ENCODE measurements at places on chromosomes 6 and 20.

DNA sequence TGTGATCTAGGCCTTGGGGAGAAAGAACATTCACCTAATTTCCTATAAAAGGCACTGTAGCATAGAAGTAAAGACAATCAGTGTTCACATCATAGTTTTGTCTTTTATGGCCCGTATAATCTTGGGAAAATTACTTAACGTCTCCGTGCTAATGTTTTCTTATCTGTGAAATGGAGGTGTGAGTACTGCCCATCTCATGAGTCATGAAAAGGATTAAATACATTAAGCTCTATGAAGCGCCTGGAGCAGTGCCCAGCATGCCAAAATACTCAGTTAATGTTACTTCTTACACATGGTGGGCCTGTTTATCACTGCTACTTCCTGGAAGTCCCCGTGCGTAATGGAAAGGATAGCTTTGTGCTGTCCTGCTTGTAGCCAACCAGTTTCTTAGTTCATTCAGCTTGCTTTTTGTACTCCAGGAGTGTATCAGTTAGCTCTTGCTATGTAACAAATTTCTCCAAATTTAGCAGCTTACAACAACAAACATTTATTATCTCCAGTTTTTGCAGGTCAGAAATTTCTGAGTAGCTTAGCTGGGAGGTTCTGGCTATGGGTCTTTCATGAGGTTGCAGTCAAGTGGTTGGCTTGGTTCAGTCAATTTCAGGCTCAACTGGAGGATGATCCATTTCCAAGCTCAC lies 103.6 kb upstream of the BMP2 start:
- DNase-seq = no peak

DNA sequence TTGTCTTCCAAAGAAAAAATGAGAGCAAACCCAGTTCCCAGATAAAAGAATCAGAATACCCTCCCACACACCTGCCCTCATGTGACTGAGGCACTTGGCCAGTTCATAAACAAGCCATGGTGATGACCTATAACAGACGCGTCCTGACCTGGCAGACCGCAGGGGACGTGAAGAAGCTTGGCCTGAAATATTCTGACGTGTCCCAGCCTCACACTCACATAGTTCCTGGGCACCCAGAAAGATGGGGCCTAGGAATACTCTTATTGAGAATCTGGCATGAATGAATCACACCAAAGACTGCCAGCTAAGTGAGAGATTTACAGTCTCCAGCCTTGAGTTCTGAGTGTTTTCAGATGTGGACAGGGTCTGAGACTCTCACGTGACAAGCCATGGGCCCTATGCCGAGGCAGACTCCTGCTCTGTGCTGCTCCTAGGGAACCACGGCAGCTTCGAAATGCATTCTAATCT lies 17.2 kb upstream of the MAP3K4 start:
- no peak for DNase-seq

DNA sequence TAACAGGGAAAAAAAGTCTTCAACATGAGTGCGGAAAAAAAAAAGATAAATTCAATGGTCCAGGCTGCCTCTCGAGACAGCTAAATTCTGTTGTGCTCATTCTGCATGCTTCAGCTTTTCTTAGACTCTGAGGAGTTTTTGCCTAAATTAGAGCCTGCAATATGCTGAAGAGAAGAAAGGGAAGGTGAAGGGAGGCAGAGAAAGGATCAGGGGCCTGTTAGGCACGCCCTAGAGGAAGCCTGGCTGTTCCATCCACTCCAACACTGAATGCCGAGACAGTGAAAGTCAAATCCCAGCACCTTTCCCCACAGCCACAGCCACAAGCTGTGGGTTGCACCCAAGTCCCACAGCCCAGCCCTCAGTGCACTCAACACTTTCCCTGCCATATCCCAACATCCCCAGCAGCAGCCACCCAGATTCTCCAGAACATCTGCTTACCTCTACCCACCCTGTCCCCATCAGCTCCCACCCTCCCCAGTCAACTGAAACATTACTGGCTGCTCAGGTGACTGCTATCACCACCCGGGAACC lies 37.3 kb downstream of the PREX1 start:
- no peak for DNase-seq

DNA sequence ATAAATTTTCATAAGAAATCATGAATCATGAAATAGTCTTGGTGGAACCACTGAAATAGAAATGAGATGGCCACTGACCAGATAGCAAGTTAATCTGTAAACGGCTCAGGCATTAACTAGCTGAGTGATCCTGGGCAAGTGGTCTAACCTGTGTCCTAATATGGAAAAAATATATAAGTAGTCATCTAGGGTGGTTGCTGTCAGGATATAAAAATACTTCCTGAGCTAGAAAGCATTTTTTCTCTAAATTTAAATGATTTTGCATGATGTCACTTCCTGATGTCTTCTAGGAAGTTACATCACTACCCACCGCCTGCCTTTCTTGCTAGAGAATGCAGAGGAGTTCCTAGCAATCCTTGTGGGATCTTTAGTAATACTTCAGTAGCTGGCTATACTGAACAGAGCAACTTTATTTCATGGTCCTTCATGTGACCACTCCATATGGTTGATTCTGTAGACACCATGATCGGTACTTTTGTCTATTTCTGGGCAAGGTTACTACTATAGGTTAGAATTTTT lies 228.1 kb upstream of the CEP162 start:
- no peak for DNase-seq

- DNase-seq = no peak
Observed at GRCh38 chr6:134596191-134596590, 278.3 kb upstream of the SGK1 start.

GRCh38 chr6:106152952-106153351 lies 66.8 kb downstream of the PRDM1 start:
- DNase-seq = no peak

GRCh38 chr6:160455081-160455480 lies 106.9 kb downstream of the SLC22A3 start:
- DNase-seq = no peak

DNA sequence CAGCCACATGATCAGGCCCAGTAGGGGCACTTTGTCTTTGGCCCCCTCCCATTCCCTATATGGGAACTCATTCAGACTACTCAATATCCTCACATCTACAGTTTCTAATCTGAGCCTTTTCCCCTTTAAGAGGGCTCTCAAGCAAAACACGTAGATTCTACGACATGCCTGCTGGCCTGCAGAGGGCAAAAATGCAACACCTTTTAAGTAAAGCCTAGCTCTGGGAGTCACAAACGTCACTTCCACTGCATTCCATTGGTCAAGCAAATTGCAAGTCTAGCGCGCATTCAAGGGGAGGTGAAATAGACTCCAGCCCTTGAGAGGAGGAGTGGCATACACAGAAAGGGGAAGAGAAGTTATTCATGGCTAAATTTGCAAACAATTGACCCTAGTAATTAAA lies 70.6 kb downstream of the CDC40 start:
- DNase-seq = no peak

DNA sequence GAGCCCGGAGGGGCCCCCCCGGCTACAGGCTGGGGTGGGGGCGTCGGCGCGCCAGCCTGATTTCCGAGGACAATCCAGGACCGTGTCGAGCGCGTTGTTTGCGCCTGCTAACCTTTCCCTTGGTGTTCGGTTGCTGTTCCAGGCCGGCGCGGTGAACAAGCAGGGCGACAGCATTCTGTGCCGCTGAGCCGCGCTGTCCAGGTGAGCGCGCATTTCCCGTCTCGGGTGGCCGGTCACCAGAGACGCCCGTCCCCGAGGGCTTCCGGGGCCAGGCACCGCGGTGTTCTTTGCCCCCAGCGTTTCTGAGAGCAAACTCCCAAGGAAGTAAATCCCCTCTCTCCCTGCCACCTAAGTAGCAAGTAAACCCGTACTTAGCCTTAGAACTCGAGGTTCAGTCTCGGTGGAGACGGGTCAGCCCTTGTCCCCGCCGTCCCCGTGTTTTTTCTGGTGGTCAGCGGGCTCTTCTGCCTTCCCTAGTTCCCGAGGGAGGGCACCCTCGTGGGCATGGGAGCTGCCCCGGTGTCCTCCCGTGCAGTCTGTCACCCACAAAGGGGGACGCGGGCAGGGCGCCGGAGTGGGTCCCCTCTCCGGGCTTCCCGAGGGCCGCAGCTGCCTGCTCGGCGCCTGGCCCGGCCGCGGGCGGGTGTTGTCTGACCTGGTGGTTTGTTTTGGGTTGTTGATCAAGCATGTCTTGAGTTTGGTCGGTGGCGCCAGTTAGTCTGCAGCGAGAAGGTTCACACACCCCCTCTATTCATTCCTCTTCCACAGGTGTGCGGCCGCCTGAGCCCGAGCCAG lies 1.5 kb downstream of the ID4 start:
- no peak for DNase-seq

DNA sequence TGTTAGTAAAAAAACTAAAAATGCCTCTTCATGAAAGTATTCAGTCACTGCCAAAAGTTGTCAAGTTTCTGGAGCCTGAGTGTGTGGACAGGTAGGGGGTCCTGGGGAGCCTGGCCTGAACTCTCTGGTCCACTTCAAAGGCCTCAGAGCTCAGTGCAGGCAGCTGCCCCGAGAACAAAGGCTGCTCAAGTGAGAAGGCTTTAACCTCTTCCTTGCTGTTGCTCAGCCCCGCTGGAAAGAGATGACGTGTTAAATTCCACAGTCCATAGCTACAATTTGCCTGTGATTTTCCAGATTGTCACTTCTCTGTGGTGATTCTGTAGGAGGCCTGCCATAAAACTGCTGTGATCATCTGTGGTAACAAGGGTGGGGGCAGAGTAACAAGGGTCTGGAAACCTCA lies 96.9 kb downstream of the FAM120B start:
- DNase-seq = no peak

- DNase-seq = no peak
Observed at GRCh38 chr6:36873612-36874442, 776 bp downstream of the PPIL1 start.

DNA sequence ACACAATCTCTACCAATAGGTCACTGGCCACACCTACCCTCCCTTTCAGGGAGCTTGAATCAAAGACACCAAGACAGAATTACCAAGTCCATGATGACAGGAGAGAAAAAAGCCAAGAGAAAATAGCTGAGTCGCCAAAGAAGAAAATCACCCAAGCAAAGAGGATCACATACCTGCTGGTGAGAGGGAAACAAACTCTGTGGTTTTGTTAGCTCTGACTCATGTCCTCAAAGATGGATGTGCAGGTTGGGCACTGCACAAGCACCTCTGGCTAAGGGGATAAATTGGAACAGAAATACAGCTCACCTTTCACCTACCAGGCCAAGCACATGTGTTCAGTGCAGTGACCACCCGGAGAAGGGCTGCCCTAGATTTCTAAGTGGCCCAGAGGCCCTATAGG lies 114.8 kb downstream of the TFAP2A start:
- no peak for DNase-seq

DNA sequence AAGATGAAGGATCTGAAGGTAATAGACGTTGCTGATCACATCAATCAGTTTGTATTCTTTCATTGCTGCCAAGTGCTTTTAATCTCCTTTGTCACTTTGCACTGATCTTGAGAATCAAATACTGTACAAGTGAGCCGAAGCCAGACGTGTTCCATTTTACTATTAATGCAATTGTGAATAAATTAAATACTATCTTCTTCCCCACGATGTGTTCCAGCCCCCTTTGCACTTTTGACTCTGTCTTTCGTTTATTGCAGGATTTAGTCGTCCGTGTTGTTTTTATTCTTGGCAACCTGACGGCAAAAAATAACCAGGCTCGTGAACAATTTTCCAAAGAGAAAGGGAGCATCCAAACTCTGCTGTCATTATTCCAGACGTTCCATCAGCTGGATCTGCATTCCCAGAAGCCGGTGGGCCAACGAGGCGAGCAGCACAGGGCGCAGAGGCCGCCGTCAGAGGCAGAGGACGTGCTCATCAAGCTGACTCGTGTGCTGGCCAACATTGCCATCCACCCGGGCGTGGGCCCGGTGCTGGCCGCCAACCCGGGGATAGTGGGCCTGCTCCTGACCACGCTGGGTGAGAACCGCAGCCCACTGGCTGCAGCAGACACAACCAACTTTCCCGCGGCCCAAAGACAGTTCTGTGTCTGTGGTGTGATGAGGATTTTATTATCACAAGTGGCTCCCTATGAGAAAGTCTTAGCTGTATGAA lies 104.7 kb downstream of the ARMC2 start:
- DNase-seq = no peak

All from stimulated activated CD4-positive, alpha-beta T cell treated with anti-CD3 and anti-CD28 coated beads, Interleukin-4, amount 100 ng/mL, for 1 hour (primary cell).